ENCODE measurements at places on chromosomes 12 and 14.

- no peak for DNase-seq
Observed at GRCh38 chr14:96095058-96095457, 55.9 kb downstream of the C14orf132 start.

- DNase-seq = no peak
Observed at GRCh38 chr14:80428171-80428570, 216.9 kb upstream of the DIO2 start.

GRCh38 chr14:89379891-89380820 is 36.9 kb downstream of the FOXN3 start:
- DNase-seq = no peak

DNA sequence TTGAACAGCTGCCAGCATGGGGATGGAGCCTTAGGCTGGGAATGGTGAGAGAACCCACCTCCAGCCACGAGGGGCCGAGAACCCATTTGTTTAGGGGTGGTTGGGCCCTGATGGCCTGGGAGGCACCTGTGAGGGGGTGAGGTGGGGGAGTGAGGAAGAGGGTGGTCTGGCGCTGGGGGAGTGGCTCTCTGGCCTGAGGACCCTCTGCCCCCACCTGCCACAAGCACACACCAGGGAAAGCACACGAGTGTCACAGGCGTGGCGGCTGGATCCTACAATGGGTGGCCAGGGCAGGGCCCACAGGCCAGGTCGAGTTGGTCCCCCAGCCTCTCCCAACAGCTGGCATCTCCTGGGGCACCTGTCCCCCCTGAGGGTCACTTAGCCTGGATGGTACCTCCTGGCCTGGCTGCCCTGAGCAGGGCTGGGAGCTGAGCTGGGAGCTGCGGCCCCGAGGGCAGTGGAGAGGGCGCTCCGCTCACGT is 340.5 kb downstream of the TMEM121 start:
- DNase-seq = peak; percentile 10

GRCh38 chr12:108525681-108526080 is 10.6 kb downstream of the FICD start:
- no peak for DNase-seq

GRCh38 chr12:82757059-82757458 is 70.4 kb downstream of the TMTC2 start:
- no peak for DNase-seq

DNA sequence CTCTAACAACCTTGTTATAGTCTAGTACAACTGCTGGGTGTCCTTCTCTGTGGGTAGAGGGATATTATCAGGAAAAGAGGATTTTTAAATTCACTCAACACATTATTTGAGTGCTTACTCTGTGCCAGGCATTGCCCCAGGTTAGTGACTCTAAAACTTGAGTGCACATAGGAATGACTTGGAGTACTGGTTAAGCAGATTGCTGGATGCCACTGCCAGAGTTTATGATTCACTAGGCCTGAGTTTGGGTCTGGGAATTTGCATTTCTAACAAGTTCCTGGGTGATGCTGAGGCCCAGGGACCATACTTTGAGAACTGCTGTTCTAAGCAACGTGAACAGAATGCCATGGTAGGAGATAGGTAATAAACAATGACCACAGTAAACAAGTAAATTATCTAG is 96.6 kb downstream of the CFAP54 start:
- no peak for DNase-seq

GRCh38 chr14:53126731-53127130 is 26.4 kb downstream of the DDHD1 start:
- DNase-seq = no peak

DNA sequence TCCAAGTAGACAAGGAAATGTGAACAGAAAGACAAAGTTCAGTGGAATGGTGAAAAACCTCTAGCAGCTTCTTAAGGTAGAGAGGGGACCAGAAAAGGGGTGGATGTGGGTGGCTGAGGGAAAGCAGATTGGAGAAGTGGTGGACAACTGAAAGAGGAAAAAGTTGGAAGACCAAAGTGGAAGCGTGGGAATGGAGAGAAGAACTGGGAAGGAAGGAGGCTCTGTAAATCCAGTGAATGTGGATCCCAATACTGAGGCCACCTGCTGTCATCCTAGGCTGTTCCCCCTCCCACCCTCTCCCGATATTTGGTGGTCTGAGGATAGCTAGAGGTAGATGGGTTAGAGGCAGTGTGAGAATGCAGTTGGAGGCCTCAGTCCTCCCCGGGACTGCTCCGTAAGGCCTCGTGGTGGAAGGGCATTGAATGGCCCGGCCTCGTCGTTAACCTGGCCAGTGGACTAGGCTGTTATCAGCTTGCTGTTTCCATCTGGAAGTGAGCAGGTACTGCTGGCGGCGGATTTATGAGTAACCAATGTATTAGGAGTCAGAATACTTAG is 822 bp upstream of the POU6F1 start:
- DNase-seq = no peak

DNA sequence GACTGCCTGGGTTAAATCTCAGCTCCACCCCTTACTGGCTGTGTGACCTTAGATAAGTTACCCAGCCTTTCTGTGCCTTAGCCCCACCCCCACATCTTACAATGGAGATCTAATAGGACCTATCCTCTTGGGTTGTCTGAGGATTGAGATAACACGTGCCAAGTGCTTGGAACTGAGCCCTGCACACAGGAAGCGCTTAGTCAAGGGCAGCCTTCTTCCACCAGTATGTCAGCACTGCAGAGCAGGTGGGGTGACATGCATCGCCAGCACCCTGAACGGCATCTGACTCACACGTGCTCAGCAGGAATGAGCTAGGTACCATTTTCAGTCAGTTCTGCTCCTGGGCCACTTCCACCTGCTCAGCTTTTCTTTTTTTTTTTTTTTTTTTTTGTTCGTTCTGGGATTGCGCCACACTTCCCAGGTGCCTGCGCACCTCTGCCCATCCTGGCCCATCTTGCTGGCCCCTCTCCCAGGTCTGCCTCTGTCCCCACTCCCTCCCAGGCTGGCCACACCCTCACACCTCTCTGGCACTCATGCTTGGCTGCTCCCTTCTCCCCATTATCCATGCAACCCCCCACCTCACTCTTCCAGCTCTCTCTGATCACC is 19.6 kb downstream of the LGMN start:
- DNase-seq = no peak

GRCh38 chr12:102526656-102527055 is 46.3 kb upstream of the IGF1 start:
- no peak for DNase-seq

- DNase-seq = no peak
Observed at GRCh38 chr12:4444031-4444430, 1.6 kb downstream of the FGF6 start.

DNA sequence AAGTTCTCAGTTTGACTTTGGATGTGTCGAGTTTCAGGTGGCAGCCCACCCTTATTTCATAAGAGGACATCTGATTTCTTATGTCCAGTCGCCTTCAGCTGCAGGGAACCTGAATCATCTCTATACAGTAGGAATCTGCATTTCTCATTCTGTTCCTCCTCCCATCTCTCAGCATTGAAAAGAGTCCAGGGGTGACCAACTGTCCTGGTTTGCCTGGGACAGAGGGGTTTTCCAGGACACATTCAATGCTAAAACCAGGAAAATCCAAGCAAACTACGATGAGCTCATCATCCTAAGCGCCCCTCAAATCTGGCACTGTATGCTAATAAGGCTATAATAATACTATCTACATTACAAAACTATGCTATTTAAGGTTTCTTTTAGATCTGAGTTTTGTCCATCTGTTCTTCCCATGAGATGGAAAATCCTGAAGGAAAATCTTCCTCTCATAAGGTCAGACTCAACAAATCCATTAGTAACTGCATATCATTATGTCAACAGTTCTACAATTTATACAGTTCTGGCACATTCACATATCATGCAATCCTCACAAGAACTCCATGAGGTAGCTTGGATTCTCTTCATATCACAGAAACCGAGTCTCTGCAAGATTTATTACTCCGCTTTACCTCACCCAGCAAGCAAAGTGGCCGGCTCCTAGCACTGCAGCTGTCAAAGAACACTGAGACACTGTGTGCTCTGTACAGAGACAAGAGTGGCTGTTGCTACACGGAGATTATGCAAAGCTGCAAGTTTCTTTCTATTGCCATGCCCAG is 15.6 kb upstream of the CALM1 start:
- DNase-seq = peak; percentile 19

DNA sequence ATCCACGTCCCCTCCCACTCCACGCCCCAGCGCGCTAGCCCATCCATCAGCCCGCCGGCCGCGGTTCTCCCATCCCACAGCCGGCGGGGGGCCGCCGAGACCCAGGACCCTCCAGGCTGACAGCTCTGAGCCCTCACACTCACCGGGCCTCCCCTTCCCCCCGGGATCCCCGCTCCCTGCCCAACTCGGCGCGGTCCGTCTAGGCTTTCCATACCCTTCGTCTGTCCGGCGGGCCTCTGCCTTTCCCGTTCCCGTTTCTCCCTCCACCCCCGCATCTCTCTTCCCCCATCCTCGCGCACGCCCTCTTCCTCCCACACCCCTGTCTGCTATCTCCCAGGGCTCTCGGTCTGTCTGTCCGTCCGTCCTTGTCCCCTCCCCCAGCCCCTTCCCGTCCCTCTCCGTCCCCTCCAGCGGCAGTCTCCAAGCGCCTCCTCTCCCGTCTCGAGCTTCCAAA is 726 bp downstream of the ZFHX2 start:
- DNase-seq = no peak

GRCh38 chr14:92951912-92952471 is 29.0 kb downstream of the CHGA start:
- peak; percentile 80 for DNase-seq

DNA sequence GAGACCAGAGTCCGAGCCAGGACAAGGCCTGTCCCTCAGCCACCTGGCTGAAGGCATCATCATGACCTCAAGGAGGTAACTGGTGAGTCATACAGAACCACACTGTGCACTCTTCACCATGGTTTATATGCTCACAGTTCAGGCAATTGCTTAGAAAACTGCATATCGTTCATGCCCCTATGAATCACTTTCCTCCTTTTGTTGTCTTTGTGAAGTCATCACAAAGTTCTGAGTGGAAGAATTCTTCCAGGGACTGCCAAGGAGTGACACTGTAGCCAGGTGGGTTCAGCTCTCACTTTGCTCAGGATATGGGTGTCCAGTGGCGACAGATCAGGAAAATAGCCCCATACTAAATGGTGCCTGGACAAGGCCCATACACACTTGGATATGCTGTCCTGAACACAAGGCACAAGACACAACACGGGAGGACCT is 92.5 kb downstream of the DPF3 start:
- no peak for DNase-seq

GRCh38 chr12:111034083-111034885 is 113.9 kb upstream of the MYL2 start:
- peak; percentile 16 for DNase-seq

DNA sequence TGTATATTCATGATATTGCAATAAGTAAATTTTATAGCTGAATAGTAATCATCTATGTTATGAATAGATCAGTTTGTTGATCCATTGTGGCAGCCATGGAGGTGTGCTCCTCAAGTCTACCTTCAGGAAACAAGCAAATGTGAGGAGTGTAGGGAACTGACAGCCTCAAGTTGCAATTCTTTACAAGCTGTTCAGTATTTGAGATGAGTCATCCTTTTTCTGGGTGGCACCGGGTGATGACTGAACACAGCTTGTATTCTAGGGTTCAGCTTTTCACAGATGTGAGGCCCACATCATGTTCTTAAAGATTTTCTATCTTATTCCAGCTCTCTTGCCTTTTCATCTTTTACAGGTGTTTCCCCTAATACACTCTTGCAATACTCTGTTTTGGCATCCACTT is 452.4 kb downstream of the KCNH5 start:
- no peak for DNase-seq

- no peak for DNase-seq
Observed at GRCh38 chr12:130873106-130873795, 1.4 kb downstream of the RAN start.

GRCh38 chr14:35412272-35413056 is 7.9 kb upstream of the NFKBIA start:
- no peak for DNase-seq

GRCh38 chr12:26179826-26180225 is 15.5 kb upstream of the SSPN start:
- no peak for DNase-seq

DNA sequence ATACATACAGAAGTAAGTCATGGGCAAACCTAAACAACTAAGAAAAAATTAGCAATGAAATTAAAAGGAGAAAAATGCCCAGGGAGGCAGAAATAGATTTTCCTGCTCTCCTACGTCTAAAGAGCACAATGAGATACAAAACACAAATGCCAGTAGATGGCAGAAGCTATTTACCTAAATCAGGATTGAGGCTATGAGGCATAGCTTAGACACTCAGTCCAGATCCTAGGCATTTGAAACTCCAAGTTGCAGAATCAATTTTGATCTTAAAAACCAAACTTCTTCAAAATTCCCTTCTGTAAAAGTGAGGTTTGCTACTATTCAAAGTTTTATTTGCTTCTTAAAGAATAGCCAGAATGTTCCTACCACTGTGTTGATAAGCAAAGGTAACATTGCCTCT is 368.6 kb downstream of the DAD1 start:
- DNase-seq = no peak

GRCh38 chr12:50734409-50735263 is 29.3 kb upstream of the ATF1 start:
- DNase-seq = peak; percentile 44

DNA sequence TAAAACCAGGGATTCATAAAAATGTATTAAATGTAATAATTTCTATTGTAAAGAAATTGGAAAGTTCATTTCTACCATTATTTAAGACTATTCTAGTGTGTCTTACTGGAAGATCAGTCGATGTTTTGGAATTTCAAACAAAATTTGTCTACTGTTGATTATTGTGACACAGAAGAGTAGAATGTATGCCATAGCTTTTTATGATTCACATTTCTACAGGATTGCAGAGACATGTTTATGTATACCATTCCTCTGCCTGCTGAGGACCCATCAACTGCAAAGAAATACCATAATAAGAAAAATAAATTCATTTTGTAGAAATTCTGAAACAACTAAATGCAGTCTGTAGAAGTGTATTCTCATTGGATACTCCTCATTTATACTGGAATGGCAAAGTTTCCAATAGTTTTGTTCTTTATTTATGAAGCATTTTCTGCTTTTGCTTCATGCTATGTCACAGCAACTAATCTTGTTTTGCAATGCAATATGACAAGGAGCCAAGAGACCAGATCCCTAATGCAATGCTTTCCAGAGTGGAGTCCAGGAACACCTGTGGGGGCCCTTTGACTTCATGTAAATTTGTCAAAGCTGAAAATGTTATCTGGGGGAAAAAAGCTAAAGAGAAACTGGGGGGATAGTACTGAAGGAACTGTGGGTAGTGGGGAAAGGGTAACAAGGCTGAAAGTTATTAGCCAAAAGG is 172.9 kb upstream of the LRIG3 start:
- DNase-seq = no peak

DNA sequence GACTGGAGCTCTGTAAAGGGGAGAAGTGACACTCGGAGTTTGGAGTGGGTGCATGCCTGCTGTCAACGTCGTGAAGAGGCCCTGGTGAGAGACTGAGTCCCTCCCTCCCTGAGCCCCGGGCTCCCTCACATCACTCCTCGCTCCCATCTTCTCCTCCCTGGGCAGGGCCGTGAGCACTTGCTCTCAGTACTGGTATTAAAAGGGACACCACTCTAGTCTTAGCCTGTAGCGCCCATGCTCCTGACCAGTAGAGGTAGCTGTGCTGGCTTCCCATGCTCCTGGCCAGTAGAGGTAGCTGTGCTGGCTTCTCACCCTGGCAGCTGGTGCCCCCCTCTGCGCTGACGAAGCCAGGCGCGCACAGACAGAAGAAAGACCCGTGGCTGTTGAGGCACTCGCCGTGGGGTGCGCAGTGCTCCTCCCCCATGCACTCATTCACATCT is 14.7 kb downstream of the ISCA2 start:
- no peak for DNase-seq
